ENCODE measurements at places on chromosomes 6 and 20.

DNA sequence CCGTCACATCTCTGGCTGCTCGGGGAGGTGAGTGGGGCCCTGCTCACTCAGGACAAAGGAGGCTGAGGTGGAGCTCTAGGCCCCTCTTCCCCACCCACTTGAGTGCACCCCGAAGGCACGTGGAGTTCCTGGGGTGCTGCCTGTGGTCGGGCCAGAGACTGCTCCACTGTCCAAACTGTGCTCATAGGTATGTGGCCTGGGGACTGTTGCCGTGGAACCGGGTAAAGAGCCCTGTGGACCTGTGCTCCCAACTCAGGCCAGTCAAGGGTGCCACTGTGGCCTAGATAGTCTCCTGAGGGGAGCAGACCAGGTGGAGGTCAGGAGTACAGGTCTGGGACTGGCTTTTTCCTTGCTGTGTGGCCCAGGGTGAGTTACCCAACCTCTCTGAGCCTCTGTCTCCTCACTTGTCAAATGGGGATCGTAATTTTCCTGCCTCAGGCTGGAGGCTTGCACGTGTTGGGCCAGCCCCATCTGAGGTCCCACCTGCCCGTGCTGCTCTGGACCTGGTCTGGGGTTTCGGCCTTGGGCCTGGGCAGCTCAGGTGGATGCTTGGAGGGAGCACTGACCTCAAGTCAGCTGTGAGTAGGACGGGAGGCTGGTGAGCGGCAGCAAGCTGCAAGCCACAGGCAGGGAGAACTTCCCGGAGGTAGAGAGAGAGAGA lies 12.4 kb upstream of the NPBWR2 start:
- DNase-seq, result no peak

DNA sequence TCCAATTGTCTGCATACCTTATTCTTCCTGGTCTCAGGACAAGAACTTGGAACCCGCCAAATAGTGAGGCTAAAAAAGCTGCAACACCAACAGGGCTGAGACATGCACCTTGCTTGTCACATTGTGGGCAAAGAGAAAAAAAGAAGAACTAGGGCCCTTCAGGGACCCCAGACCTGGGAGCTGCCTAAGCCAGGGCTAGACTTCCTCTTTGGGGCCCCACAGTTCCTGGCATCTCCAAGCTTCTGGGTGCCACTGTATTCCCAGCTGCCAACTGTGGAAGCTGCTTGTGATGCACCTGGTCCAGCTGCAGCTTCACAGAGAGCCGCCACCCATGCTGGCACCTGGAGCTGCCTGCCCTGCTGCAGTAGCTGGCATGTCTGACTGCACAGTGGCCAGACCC lies 370.6 kb downstream of the CD83 start:
- DNase-seq, result no peak

DNA sequence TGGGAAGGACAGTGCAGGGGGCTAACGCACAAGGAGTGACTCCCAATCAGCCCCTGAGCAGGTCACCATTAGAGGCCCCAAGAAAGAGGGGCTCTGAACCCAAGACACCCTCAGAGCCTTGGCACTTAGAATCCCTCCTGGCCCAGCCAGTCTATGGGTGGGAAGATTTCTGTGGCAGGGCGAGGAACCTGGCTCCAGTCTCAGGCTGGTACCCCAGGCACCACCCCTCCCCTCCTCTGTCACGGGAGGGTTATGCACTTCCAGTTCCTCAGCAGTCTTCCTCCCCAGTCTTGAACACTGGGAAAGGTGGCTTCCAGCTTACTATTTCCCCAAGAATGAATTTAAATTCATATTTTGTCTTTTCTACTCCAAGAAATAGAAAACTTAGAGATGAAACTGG lies 27.6 kb upstream of the SSTR4 start:
- DNase-seq, result no peak

DNA sequence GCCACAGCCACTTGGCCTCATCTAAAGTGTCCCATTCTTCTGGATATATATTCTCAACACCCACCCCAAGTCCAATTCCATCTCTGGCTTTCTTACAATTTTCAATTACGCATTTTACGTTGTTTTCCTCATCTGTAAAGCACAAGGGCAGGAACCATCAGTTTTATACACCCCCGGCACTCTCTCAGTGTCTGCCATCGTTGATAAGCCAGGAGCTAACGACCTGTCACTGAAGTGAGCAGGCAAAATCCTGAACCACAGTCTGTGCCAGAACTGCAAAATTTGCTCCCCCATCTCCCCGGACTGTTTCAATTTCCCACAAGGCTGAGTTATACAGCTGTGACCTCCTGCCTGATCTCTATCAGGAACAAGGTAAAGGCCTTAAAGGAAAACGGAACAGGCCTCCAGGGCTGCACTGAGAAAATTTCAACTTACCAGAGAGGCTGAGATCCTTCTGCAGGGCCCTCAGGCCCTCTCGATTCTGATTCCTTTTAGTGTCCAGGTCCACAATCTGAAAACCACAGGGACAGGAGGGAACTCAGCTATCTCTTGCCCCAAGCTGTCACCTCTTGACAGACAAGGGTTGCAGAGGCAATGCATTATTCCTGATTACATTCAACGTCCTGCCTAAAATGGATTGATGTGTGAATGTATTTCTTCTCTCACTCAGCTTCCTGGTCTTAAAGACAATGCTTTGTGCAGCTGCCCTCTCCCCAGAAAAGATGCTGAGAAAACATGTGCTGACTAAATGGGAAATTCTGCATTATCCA lies 1.8 kb downstream of the PDRG1 start:
- DNase-seq, result no peak
